ENCODE measurements at places on chromosomes 2 and 18. TPM values are rescaled to one million over a fixed set of nuclear protein-coding genes. Genes with fewer than 3 reads are reported as not detected.

Gene EHD3
- 10.2 TPM for total RNA-seq

Gene STARD6
- total RNA-seq: not detected

Gene CPS1
- total RNA-seq: 24.3 TPM

Gene MC2R
- not detected for total RNA-seq

Gene SLC4A5
- total RNA-seq: 1.2 TPM

Gene STPG4
- 1.2 TPM for total RNA-seq

Gene UGT1A8
- not detected for total RNA-seq

Gene SULT1C4
- total RNA-seq: not detected

Gene ANKRD30BL
- not detected for total RNA-seq

Gene POU3F3
- total RNA-seq: not detected

Gene DLGAP1
- total RNA-seq: not detected

Gene FAM124B
- not detected for total RNA-seq

Gene POMC
- total RNA-seq: 4.2 TPM

Gene RUFY4
- not detected for total RNA-seq

Gene CPO
- not detected for total RNA-seq

Gene INPP5D
- 10.2 TPM for total RNA-seq

Gene TWIST2
- 0.79 TPM for total RNA-seq

Gene TEX44
- not detected for total RNA-seq

Gene MARCO
- total RNA-seq: not detected

Gene CYRIA
- 5.5 TPM for total RNA-seq

Gene ANKRD36C
- total RNA-seq: 58.9 TPM

Gene CRACDL
- 0.65 TPM for total RNA-seq

Gene SCN7A
- total RNA-seq: not detected

Gene MPP4
- not detected for total RNA-seq

Gene MSTN
- total RNA-seq: not detected

Gene DUSP2
- 1.6 TPM for total RNA-seq

Gene ATAD2B
- 13.2 TPM for total RNA-seq

Gene PROKR1
- total RNA-seq: not detected

Gene FHOD3
- total RNA-seq: not detected

Gene POTEC
- not detected for total RNA-seq

Gene LRP2
- total RNA-seq: not detected

Gene SLC11A1
- total RNA-seq: 0.22 TPM

Gene EPHA4
- 11.0 TPM for total RNA-seq

Gene TRIB2
- total RNA-seq: 5.1 TPM

Gene VSNL1
- total RNA-seq: 0.39 TPM

Gene REG1B
- total RNA-seq: not detected

Gene RAPGEF4
- 1.3 TPM for total RNA-seq

Gene MAP2
- total RNA-seq: 1.5 TPM

Gene NDUFAF7
- total RNA-seq: 9.8 TPM

Gene TRIM43
- total RNA-seq: 0.33 TPM

Gene IL36B
- total RNA-seq: not detected

Gene ATRAID
- 201 TPM for total RNA-seq

Gene UGT1A1
- not detected for total RNA-seq

Gene SLC23A3
- 2.0 TPM for total RNA-seq

Gene TEKT4
- not detected for total RNA-seq

Gene IL36G
- not detected for total RNA-seq
